CD4-positive, alpha-beta T cell treated with Interleukin-17A for 1 hour (primary cell): ENCODE measurements at places on chromosomes 11 and 22.

DNA sequence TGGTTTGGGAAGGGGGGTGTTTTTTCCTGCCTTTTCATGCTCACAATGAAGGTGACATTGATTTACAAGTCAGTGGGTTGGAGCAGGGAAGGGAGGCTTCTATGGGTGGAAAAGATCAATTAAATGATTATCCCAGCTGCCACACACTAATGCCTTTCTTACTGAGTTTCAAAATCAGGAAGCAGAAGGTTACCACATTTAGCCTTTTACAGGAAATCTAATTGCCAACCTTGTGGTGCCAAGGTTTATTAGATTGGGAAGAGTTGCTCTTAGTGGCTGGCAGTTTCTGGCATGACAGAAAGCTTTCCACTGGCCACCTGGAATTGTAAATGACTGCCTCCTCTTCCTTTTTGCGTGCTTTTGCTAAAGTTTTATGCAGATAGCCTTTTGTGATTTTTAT lies 98.7 kb downstream of the NAV2 start:
- DNase-seq, result no peak

DNA sequence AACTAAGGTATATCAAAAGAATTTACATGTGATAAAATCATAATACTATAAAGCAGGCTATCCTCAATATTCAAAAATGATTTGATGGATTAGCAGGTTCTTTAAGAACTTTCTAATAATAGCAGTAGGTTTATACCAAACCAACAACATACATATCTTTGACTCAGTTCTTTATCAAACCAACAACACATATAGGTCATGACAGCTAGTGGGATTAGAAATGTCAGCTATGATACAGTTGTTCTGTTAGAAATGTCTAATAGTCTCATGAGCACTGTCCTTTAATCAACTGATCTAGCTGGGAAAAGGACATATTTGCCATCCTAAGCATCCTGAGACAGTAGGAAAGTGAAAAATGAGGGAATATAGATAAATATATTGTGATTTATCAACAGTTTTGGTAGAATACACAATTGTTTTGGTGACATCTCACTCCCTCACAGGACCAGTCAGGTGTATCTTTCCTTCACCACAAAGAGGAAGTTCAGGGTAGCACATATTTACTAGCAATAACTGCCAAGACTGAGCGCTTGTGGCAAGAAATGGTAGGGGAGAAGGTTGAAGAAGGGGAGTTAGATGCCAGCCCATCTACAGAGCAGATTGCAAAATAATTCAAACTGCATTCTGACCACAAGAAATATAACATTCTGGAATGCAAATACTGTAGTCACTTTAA lies 90.8 kb upstream of the APOA1 start:
- peak; percentile 76 for DNase-seq

GRCh38 chr22:48310740-48311139 lies 1516.9 kb downstream of the BRD1 start:
- no peak for DNase-seq

DNA sequence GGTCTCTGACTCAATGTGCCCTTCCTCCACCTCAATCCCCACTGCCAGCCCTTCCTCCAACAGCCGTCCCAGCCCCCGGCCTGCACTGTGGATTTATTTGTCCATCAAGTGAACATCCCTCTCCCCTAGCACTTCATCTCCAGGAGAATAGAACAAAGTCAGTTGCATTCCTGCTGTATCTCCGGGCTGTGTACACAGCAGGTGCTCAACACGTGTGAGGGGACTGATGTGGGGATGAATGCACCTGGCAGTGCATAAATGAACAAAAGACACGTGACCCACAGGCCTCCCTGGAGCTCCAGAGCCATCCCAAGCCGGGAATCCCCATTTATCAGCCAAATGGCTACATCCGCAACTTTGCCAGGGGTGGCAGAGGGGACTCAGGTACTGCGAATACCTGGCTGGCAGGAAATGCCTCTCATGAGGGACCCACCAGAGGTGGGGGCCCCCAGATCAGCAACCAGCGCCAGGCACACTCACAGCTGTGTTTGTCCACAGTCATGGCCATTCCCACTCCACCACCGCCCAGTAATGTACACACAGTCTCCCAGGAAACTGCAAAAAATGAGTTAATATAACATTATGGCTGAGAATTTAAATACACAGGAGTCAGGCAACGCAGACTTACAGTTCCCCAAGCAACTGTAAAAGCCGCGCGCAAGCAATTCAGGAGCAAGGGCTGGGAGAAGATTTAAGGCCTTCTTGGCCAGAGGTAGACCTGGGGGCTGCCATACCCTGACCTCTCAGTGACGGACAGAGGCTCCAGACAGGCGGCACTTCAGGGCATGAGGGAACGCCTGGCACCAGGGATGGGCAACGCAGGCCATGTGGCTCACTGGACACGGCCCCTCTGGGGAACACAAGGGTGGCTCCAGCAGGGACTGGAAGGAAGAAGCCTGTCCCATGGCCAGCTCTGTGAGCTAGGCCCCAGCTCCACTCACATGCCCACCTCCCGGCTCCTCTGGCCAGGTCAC lies 50.3 kb upstream of the TCF20 start:
- DNase-seq, result no peak

DNA sequence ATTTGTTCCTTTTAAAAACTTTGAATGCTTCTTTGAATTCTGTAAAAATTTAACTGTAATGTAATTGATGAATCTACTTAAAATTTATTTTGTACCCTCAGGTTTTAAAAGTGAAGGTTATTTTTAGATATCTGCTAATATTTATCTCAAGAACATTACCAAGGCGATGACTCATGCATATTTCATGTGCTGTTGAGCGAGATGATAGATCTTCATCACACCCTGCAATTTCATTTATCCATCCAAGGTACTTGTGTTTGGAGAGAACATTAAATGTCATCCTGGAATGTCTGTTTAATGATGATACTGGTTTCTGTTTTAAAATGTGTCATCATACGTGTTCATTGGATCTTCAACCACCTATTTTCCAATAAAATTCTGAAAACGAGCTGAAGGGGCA lies 6.7 kb upstream of the OOSP4A start:
- DNase-seq, result no peak

DNA sequence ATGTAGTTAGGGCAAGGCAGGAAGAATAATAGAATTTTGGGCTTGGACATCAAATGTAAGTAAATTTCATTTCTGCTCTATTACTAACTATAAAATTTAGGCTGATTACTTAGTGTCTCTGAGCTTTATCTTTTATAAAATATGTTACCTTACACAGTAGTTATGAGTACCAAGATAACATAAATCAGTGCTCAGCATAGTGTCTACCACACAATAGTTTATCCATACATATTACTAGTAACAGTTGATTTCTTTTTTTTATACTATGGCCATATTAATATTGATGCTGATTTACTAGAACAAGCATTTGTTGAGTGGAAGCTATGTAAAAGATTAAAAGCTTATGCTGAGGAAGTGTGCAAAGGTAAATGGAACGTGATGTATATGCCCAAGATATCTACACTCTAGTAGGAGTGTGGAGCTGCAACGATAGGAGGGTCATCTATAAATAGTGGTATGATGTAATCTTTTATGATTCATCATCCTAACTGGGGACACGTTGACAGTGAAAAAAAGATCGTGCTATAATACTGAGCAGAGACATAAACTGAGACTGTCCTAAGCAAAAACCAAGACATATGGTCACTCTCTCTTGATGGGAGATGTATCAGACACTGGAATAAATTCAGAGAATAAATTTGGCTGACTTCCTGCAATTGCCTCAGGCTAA lies 8.7 kb upstream of the SLC5A12 start:
- DNase-seq, result no peak

DNA sequence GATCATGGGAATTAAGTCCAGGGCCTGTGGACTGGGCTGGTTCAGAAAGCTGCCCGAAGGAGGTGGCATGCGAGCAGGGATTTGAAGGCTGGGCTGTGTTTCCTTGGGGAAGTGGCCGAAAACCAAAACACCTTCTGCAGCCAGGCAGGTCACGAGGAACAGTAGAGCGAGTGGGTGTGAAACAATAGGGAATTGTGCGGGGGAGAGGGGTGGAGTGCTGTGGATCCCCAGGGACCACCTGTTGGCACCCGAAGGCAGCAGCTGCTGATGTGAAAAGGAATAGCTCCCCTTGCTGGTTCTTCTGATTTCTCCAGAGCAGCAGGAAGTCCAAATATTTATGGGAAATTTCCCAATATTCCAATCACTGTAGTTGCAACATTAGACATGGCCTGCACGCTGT lies 24.6 kb downstream of the TP53I11 start:
- no peak for DNase-seq

DNA sequence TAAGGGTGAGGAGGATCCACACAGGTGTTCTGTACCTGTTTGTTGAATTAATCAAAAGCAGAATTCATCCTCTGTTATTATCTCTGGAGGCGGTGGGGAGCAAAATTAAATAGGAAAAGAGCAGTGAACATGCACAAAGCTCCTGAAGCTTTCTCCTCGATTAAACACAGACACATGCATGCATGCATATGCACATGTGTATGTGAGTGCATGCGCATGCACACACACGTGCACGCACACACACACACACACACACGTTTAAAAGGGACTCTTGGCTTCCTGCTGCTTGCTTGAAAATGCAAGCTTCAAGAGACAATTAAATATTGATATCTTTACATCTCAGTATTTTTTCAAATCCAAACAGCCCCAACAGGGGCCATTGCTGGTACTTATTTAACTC lies 462.1 kb downstream of the BUD13 start:
- no peak for DNase-seq

DNA sequence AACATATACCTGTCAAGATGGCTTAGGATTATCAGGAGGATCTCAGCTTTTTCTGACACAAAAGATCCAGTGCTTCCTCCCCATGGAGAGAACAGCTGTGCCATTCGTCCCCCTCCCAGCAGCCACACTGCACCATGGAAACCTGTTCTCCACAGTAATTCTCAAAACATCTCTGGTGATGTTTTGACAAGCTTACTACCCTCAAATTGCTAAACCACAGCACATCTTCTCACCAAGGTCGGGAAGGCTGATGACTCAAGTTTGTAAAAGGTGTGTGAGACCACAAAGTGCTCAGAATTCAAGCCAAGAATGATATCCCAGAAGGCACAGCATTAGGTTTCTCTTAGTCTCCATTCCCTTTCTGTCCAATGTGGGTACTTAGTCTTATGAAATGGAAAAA lies 3.9 kb upstream of the RAB38 start:
- no peak for DNase-seq

DNA sequence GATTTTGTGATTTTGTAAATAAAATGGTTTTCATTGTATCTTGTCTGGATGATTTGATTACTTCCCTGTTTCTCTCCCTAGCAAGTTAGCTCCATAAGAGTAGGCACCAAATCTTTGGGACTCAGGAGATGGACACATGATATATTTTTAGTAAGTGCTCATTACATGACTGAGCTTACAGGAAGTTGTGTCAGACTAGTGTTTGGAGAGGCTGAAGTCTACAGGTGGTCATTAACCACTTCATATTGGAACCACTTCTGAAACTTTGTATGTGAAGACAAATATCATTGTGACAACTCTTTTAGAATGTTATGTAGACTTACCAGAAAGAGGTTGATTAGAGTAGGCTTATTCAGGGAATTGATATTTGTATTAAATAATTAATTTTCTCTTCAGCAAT lies 19.1 kb downstream of the ARHGAP42 start:
- DNase-seq, result no peak

DNA sequence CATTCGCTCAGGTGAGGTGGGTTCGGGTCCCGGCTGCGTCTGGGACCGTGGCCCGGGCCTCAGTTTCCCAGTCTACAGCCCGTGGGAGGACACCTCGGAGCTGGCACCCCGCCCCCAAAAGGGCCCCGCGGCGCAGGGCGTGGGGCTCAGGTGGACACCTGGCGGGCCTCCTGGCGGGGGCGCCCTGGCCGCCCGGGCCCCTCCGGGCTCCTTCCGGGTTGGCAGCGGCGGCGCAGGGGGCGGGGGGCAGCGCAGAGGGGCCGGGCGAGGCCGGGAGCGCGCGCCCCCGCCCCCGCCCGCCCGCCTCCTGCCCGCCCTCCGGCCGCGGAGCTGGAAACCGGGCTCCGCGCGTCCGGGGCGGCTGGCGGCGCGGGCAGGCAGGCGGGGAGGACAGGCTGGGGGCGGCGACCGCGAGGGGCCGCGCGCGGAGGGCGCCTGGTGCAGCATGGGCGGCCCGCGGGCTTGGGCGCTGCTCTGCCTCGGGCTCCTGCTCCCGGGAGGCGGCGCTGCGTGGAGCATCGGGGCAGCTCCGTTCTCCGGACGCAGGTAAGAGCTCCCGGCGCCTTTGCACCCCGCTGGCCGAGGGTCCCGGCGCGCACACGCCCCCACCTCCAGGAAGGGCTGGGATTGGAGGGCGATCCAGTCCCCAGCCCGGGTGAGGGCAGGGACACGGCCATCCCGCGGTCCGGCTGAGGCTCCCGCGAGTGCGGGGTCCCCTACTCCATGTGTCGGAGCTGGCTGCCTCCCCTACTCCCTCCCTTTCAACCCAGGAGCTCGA lies at the start of gene EMID1:
Gene EMID1 (plus strand): TSS at position 303 of the 778 bp plus-strand sequence. CDS start 143 bp downstream, at position 446.
- DNase-seq, result no peak

DNA sequence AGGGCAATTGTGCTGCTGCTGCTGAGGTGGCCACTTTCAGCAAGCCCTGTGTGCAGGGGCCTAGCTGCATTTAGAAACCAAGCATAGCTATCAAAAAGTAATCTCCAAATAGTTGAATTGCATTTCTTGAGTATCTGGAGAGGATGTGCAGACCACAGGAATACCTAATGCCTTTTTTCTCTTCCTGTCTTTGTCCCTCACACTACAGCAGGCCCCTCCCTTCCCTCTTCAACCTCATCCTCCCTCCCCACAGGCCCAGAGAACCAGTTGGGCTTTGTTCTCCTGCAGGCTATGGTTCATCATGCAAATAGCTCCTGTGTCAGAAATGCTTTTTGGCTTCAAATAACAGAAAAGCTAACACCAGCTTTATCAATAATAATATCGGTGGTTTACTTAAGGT lies 47.7 kb downstream of the DKK3 start:
- DNase-seq, result peak; percentile 45

DNA sequence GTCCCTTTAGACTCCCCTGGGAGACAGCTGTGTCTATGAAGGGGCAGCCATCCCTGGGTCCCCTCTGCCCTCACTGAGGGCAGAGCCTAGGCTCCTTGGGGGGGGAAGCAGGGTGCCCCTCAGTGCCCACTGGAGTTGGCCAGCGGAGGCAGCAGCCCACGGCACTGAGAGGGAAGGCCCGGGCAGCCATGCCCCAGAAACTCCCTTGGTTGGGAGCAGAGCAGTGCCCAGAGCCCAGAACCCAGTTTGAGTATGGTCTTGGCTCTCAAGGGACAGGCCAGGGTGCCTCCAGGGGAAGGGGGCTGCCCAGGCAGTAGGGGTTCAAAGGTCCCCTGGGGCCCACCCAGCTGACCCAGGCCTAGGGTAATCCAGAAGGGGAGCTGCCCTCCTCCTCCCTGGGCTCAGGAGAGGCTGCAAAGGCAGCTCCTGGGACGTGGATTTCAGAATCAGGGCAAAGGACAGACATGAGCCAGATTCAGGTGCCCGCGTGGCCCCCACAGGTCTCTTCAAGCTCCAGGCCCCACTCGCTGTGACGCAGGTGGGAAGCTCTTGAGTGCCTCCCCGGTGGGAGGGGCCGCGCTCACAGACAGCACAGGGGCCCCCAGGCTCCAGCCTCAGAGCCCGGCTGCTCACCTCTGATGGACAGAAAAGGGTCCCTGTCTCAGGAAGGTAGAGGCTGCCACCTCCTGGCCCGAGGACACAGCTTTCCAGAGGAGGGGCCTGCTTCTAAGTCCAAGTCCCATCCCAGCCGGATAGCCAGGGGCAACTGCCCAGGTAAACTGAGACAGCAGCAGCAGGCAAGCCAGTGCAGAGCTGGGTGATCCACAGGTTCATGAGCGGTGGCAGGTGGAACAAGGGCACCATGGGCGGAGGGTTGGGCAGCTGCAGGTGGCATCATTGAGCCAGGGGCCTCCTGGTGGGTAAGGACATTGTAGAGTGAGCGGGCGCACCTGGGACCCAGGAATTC lies 2.6 kb downstream of the C11orf21 start:
- DNase-seq, result no peak

- peak; percentile 51 for DNase-seq
These were observed 5.5 kb downstream of the PRSS23 start for GRCh38 chr11:86805873-86806310.
